Cerebellum (tissue), 4 donors: ENCODE measurements at places on chromosomes 1 and 21.
A peak's percentile ranks its signal among the peaks of the same experiment; 100 is the strongest.

DNA sequence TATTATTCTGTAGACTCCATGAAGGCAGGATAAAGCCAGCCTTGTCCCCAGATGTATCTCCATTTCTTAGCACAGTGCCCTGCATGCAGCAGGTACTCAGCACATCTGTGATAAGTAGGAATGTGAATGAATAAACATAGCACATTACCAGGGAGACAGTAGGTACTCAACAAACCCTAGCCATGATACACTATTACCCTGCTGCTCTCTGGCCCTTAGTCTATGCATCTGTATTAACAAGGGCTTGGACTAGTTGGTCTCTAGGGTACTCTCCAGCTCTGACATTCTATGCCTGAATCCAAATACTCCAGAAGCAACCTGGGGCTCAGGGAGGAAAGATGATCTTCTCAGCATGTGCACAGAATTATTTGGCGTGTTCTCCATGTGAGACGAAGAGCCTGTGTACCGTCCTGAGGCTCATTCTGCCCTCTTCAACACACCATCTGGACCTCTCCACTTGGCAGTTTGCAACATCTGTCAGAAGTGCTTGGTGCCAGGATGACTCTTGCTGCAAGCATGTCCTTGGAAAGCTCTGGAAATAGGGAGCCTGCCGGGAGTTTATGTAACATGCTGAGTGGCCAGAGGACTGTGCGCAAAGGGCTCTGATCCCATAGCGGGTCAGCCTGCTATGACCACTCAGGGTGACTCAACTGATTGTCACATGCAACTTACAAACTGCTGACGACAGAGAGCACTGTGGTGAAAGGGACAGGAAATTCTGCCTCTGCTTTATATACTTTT is 228.2 kb upstream of the USP24 start:
- peak; percentile 13 for DNase-seq

- no peak for DNase-seq
Observed at GRCh38 chr1:174433451-174433850, 14.3 kb upstream of the GPR52 start.

DNA sequence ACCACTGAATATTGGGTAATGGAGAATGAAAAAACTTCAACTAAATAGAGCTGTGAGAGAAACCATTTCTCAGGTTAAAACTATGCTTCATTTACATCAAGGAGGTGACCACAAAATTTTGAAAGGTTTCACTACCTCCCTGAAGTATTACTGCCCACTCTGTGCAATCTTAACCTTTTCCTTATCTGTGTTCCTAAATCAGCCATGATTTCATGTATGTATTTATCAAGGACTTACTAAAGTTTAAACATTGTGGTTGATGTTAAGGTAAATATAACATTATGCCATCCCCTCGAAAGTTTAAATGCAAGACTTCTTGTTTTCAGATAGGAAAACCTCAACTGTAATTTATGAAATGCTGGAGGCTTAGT is 84.4 kb downstream of the CLEC20A start:
- DNase-seq: no peak

DNA sequence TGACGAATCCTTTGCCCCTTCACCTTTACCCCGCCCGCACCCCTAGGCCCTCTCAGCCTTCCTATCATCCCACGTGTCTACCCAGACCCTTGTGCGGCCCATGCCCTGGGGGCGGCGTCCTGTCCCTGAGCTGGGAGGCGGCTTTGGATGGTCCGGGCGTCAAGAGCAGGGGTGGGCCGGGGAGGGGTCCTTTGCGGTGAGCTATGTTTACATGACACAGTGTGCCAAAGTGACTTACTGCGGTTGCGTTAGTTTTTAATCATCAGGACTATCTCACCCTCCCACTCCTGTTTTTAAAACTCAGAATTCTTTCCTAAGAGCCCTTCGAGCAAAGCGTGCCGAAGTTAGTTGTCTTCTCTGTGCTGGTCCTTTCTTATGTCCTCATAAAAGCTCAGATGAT is 144.6 kb downstream of the PGBD5 start:
- DNase-seq: no peak

DNA sequence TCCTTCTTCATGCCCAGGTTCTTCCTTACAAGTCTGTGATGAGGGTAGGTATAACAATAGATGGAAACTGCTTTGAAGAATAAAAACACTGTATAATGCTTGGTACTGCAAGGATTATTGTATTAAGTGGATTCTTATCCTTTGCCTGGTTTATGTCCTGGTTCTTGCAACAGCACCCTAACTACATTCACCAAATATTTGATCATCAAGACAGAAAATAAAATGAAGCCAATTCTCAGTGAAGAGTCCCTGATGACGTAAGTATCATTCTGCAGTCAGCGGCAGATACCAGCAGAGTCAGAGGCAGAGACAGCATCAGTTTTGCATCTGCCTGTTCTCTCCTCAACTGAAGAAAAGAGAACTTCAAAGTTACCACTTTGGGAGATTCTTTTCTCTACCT is 19.7 kb downstream of the ARHGEF11 start:
- DNase-seq: no peak
